ENCODE measurements at places on chromosomes 1 and 21.
A peak's percentile ranks its signal among the peaks of the same experiment; 100 is the strongest.

- DNase-seq = peak; percentile 20
These were observed 1.9 kb downstream of the ZYG11B start for GRCh38 chr1:52727956-52728656.

GRCh38 chr1:3618881-3619671, 5.7 kb upstream of the TPRG1L start:
- DNase-seq = peak; percentile 72

- no peak for DNase-seq
These were observed 6.3 kb downstream of the CRCT1 start for GRCh38 chr1:152520561-152521090.

GRCh38 chr1:111921948-111922347, 67.5 kb downstream of the KCND3 start:
- DNase-seq = no peak

GRCh38 chr21:39616211-39616772, 3.6 kb downstream of the B3GALT5 start:
- DNase-seq = no peak

DNA sequence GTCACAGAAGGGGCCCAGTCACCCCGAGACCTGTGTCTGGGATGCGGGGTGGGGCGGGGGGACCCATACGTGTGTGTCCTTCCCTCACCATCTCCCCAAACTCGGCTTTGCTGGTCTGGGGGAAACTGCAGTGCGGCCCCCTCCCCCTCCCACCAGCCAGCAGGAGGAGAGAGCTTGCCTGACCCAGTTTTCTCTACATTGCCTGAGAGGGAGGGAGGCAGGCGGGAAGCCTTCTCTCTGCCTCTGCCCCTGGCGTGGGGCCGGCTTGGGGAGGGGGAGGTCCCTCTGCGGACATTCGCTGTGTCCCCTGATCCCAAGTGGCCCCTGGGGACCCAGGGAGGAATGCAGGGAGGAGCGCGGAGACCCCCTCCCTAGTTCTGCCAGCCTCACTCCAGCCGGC, 3.9 kb downstream of the EPHA8 start:
- DNase-seq = no peak

DNA sequence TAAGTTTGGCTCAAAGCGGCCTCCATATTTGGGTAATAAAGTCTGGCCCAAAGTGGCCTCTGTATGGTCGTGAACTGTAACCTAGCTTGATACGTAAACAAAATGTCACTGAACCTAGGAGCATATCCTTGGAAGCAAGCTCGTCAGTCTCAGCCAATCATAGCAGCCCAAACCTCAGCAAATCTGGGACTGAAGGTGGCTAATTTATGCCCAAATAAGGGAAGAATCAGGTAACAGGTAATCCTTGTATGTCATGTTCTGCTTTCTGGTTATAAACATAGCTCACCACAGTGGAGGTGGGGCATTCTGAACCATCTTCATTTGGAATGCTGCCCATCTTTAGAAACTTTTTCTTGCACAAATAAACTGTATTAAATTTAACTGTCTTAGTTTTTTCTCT, 281.1 kb downstream of the TTLL7 start:
- DNase-seq = no peak

DNA sequence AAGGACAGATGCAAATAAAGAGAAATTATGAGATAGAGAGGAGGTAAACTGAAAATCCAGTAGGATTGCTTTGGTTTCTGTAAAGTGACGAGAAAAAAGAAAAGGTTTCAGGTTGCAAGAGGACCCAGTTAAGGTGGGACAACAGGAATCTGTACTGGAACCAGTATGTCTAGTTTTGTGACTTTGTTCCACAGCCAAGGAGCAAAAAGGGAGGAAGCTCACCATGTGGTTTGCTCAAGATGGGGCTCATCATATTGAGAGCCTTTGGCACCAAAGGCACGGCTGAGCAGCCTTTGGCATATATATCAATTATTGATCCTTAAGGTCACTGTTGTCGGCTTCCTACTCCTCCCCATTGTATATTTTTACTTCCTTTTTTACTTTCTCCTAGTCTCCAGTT, 1.8 kb upstream of the ZDHHC18 start:
- DNase-seq = no peak

GRCh38 chr1:172219966-172220365, 200.5 kb upstream of the C1orf105 start:
- DNase-seq = no peak

DNA sequence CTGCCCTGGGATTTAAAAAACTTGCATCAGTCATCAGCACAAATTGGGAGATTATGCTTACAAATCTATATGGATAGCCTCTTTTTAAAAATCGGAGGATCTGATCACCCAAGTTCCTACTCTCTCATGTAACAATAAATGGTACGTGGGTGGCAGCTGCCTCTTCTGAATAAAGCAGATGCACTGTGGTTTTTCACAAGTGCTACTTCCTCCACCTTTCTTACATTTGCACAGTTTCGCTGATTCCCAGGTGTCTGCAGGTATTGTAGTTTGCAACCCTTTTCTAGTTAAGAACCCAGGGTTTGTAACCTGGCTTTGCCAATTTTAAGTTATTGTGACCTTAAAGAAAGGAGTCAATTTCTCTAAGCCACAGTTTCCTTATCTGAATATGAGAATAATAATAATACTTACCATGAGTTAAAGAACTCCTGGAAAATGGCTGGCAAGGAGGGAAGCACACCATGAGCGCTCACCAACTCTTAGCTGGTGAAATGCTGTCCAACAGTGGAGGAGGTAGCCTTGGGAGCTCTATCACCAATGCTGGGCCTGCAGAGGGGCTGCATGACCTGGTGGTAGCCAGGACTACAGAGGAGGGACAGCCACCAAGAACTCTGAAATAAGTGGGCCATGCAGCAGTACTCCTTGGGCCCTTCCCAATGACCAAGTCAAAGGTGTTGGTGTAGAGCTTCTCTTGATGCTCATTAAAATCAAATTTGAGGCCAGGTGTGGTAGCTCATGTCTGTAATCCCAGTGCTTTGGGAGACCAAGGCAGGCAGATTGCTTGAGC, 30.2 kb upstream of the KCNA2 start:
- DNase-seq = no peak

DNA sequence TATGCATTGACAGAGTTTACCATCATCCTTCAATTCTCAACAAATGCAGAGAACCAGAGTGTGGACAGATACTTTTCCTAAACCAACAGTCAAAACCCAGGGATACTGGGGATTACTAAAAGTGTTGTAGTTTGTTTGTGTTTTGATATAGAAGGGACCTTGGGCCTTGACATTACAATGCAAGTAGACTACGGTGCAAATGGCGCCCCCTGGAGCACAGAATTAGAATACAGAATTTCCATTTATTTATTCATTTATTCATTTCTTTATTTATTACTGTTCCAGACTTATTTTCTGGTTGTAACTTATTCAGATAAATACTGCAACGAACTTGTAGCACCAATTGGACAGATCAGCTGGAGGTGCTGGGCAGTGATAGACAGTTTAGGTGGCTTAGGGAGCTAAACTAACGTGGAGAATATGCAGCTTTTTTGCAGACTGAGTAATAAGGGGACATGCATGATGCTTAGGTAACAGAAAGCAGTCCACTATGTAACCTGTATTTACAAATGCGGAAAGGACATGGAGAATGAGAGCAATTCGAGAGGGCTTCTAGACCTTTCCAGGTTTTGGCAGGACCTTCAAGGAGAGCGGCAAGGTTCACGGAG, 42.6 kb downstream of the KIRREL1 start:
- peak; percentile 57 for DNase-seq

DNA sequence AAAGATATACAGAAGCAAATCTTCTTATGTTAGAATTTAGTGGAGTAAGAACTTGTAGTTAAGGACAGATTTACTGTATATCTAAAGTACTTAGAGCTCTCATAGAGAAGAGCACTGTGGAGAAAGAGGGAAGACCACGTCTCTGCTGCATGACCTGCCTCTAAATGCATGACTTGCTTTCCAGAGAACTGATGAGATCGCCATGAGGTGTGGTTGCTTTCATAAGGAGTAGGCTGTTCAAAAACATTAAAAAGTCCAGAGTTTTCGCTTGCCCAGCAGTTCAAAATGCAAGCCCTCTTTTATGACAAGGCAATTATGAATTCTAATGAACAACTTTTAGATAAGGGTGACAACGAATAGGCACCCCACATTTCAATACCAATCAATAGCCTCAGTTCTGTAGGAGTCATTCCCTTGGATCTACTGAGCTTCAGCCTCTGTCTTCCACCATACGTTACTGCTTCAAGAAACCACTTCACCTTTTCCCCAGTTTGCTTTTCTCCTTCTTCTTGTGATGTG, 24.9 kb downstream of the SLC30A10 start:
- DNase-seq = no peak

GRCh38 chr1:217249857-217250256, 381.0 kb downstream of the GPATCH2 start:
- DNase-seq = no peak

GRCh38 chr1:181083842-181084605, 4.5 kb upstream of the IER5 start:
- DNase-seq = peak; percentile 68

GRCh38 chr1:114716304-114717170, at the start of gene NRAS:
TSS of gene NRAS (minus strand) at chr1:114716771. CDS start at chr1:114716160, 611 bp downstream.
- DNase-seq = peak; percentile 90

- peak; percentile 90 for DNase-seq
These were observed 3.9 kb upstream of the RPTN start for GRCh38 chr1:152162792-152163463.

GRCh38 chr1:235937123-235937522, 70.4 kb upstream of the LYST start:
- no peak for DNase-seq

GRCh38 chr1:24027838-24028468, 47.8 kb upstream of the SRSF10 start:
- peak; percentile 67 for DNase-seq

DNA sequence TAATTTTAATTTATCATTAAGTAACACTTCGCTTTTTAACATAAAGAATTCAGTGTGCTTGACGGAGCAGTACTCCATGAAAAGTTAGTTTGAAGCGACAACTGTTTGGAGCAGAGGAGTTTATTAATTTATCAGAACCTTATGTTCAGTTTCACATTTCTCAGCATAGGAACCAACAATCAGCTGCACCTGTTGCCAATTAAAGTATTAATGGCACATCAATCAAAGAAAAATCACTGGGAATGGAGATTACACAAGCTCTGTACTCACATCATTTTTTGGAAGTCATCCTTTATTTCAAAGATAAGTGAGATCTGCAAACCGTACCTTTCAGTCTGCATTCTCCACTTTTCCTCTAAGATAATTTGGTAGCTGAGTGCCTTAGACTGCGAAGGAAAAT, 344.6 kb downstream of the LMO4 start:
- no peak for DNase-seq

DNA sequence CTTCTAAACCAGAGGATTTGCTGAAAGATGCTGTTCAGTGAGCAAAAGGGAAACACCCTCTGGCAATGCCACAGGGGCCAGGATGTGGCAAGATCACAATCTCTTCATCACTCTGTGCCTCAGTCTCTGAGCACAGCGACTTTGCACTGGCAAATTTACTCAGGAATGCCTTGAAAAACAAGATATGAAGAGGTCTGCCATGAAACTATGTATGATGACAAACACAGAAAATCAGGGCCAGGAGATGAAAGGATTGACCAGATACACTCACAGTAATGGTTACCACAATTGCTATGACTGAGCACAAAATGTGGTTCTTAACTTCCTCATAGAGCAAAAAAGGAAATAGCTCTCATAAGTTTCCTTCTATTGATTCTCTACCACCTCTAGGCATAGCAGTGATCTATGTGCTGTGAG, 5.8 kb downstream of the TTC13 start:
- DNase-seq = peak; percentile 83

DNA sequence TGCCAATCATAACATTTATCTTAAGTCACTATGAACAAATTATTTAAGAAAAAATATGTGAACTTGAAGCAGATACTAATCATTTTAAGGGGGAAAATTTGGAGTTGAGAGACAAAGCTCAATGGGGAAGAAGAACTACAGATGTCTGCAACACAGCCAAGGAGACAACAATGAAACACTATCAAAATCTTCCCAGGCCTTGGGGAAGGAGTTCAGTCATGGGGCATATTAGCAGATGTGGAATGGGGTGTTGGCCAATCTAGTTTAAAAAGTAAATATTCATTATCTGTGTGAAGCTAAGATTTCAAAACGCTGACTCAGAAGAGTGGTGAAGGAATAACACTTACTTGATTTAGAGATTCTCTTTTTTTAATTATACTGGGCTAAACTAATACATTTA, 671.6 kb upstream of the ZP4 start:
- DNase-seq = peak; percentile 2

- DNase-seq = no peak
These were observed 69.2 kb downstream of the RUNX3 start for GRCh38 chr1:24860841-24861240.

DNA sequence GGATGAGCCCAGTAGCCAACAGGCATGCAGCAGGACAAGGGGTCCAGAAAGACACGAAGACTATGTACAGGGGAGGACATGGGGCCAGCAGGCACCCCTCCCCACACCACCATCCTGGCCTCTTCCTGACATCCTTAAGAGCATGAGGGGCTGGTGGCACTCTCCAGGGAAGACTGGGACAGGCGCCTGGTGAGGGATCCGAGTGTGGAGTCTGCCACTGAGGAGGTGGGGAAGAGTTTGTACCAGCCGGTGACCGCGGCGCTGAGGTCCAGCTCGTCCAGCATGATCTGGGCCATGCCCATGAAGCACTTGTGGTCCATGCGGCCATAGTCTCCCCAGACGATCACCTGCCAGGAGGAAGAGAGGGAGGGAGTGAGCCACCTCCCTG, 39.1 kb downstream of the RIMS3 start:
- DNase-seq = no peak

GRCh38 chr1:98919211-98919610, 85.5 kb downstream of the PLPPR5 start:
- no peak for DNase-seq

- no peak for DNase-seq
These were observed 747 bp downstream of the ADAMTS1 start for GRCh38 chr21:26844258-26845065.

- DNase-seq = no peak
These were observed 45.7 kb downstream of the PCNT start for GRCh38 chr21:46369520-46370235.

GRCh38 chr1:21641537-21641936, 27.6 kb downstream of the RAP1GAP start:
- DNase-seq = no peak

- DNase-seq = no peak
These were observed 149.2 kb downstream of the RASAL2 start for GRCh38 chr1:178243119-178243518.

GRCh38 chr1:154145986-154146385, 8.9 kb downstream of the NUP210L start:
- no peak for DNase-seq

Data from M059J (cell line).